Fibroblast of skin of left quadriceps (primary cell): ENCODE measurements at places on chromosomes 16 and 17.

- no peak for DNase-seq
These were observed 11.3 kb downstream of the TAF1C start for GRCh38 chr16:84175350-84176081.

GRCh38 chr17:57405491-57406072, 149.3 kb downstream of the MSI2 start:
- DNase-seq, result no peak

DNA sequence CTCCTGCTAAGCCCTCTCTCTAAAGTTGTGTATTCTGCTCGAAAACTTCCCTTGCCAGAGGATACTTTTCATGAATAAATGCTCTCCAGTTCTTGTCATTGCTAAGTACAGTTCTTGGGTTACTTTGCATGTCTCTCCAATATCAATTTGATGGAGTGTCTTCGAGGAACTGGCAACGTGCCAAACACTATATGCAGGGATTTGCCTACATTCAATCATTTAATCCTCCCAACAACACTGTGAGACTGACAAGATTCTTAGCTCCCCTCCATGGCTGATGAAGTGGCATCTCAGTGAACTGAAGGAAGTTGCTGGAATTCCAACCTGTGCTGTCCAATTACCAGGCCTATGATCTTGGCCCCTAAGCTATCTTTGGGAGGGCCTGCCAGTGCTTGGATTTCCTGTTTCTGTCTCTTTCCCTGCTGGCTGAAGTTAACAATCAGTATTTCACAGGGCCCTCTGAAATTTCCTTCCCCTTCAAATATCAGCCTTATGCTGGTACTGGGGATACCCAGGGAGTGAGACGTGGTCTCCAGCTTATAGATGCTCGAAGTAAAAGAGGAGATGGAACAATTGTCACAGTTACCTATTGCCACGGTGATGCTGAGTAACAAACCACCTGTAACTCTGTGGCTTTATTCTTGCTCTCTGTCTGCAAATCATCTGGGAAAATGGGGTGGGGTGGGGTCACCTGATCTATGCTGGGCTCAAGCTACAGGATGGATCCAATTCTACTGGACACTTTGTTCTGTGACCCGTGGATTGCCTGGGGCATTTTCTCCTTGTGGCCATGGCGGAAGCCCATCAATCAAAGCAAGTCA, 19.4 kb upstream of the CRISPLD2 start:
- DNase-seq, result no peak

- DNase-seq, result no peak
These were observed 190.6 kb upstream of the TBX2 start for GRCh38 chr17:61209106-61209439.

- no peak for DNase-seq
These were observed 9.3 kb downstream of the CCDC102A start for GRCh38 chr16:57527027-57527426.

DNA sequence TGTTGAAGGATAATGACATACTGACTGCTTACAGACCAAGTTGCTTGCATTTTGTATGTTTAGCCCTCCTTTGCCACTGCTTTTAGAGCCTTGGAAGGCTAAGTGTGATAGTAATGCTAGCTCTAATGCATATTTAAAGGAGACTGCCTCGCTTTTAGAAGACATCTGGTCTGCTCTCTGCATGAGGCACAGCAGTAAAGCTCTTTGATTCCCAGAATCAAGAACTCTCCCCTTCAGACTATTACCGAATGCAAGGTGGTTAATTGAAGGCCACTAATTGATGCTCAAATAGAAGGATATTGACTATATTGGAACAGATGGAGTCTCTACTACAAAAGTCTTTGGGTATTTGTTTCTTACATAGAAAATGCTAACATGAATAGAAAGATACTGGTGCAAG, 19.1 kb downstream of the CAPNS2 start:
- no peak for DNase-seq

DNA sequence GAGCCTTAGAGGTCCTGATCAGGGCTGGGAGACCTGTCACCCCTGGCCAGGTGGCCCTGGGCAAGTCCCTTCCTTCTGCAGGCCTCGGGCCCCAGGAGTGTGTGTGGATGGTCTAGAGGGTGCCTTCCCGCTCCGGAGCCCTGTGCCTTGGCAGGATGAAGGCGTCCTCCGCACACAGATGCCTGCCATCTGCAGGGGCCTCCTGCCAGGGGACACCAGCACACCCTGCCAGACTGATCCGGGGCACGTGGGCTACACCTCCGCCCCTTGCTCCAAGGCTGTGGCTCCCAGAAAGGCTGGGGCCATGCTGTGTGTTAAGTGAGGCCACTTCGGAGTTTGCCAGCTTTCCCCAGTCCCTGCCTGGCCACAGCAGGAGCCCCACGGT, 30.7 kb downstream of the NPTX1 start:
- no peak for DNase-seq

GRCh38 chr17:49861150-49861884, 13.4 kb upstream of the TAC4 start:
- no peak for DNase-seq

- no peak for DNase-seq
These were observed 73.9 kb upstream of the ASIC2 start for GRCh38 chr17:33366960-33367359.

GRCh38 chr17:63071797-63072196, 105.8 kb downstream of the TANC2 start:
- no peak for DNase-seq

DNA sequence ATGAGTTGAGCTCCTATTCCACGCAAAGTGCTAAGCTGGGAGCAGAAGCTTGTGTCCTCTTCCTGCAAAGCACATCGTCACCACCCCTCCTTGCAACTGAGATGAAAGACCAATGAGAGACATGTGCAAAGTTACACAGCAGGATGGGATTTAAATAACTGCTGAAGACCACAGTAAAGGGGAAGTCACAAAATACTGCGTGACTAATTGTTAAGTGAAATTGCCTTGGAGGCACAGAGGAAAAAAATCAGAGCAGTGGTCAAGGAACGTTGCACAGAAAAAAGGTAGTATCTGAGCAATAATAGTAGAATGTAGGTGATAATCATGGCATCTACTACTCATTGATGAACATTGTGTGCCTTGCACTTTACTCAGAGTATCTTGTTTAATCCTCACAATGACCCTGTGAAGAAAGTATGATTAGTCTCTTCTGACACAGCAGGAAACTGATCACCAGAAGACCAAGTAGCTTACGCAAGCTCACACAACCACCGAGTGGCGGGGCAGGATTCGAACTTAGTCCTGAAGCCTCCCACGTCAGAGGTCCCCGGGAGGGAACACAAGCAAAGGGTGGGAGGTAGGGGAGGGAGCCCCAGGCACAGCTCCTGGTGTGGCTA, 15.4 kb upstream of the MYO18A start:
- DNase-seq, result no peak

- DNase-seq, result no peak
These were observed 10.9 kb downstream of the CACNB1 start for GRCh38 chr17:39186481-39187002.

DNA sequence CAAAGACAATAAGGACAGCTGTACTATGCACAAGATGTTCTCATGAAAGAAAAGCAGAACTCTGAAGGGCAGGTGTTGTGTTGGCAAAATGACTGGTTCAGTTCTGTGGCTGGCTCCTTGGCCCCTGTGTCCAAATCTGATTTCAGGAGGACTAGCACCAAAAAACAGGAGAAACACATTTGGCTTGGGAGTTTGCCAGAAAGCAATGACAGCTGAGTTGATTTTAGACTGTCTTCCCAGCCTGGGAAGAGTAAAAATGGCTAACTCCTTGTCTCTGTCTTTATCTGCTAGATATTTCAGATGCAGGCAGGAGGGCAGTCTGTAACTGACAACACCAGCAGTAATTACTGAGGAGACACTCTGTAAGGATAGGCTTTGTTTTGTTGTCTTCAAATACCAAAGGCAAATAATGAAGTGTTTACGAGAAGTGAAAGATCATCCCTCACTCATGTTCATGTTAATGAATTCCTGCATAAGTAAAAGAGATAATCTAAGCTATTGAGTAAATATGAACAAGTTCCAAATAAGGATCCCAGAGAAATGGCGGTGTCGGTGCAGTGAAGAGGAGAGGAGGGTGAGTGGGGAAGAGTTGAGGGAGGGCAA, 989.0 kb downstream of the CDH11 start:
- no peak for DNase-seq

GRCh38 chr16:23385441-23385840, 67.5 kb downstream of the COG7 start:
- no peak for DNase-seq

DNA sequence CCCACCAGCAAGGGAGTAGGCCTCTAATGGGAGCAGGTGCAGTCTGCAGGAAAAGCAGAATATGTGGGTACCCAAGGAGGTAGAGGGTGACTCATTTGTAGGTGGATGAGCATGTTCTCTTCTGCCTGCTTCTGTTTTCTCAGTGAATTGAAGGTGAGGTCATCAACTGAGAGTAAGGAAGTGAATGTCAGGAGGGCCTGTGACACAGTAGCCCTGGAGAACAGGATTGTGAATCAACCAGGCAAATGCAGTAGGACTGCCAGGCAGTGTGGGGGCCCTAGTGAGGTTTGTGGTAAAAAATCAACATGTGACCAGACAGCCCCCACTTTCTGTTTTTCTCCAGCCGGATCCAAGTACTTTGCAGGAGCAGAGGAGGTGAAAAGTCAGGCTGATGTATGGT, 150.5 kb upstream of the SOX9 start:
- DNase-seq, result no peak

DNA sequence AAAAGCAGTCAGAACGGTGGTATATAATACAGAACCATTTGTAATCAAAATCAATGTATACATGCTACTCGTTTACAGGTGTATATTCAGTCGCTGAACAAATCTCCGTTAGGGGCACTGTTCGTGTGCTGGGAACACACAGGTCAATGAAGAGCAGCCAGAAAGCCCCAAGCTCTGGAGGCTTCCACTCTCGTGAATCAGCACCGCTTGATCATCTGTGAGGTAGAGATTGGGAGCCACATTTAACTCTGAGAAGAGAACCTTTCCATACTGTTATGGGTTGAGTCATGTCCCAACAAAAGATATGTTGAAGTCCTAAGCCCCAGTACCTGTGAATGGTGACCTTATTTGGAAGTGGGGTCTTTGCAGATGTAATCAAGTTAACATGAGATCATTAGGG, 5.4 kb upstream of the CYTH1 start:
- DNase-seq, result no peak

DNA sequence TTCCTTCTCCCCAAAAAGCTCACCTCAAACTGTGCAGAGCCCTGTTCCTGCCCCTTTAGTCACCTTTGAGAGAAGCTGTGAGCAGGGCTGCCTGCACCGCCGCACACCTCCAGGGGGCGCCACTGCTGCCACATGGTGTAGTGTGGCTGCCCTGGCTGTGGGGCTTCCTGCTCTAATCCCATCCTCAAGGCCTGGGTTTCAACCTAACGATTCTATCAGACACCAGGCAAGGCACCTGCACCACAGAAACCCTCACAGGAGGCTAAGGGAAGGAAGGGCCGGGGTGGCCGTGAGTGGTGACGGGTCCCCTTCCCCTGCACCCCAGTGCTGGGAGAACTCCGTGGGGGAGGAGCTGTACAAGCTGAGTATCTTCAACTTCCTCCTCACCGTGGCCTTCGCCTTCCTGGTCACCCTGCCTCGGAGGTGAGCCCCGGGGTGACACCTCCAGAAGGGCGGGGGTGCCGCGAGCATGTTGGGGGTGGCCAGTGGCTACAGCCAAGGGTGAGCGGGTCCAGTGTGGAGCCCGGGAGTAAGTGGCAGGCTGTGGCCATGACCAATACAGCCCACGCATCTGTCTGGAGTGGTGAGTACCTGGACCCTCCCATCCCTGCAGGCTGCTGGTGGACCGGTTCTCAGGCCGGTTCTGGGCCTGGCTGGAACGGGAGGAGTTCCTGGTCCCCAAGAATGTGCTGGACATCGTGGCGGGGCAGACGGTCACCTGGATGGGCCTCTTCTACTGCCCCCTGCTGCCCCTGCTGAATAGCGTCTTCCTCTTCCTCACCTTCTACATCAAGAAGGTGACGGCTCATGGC, 7.0 kb downstream of the TMC8 start:
- DNase-seq, result no peak

GRCh38 chr17:18258356-18259038, at the start of gene FLII:
FLII (minus strand) TSS chr17:18258738; CDS start chr17:18258690, 48 bp downstream.
- no peak for DNase-seq

GRCh38 chr16:73317321-73317857, 269.5 kb upstream of the ZFHX3 start:
- no peak for DNase-seq

DNA sequence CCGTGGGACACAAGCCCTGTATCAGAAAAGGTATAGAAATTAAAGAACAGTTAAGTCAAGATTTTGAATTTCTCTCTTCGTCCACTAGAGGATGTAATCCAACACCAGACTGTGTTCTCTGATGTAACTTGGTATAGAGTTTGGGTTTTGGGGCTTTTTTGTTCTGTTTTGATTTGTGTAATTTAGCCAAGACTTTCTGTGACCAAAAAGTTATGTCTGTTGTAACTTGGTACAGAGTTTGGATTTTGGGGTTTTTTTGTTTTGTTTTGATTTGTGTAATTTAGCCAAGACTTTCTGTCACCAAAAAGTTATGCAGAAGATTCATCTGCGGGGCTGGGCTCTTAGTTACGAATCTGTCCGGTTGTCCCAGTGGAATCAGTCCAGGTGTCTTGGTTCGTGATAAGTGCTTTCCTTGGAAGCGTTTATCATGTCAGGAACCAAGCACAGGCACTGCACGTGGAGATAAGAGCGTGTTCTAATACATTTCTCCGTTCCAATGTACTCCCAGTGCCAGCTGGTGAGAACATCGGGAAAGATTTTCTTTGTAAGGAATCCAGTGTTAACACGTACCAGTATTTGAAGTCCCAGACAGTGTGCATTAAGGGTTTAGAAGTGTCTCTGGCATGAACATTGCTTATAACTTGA, 44.1 kb upstream of the SEC14L1 start:
- DNase-seq, result no peak

GRCh38 chr17:58084317-58084981, 1.2 kb downstream of the DYNLL2 start:
- no peak for DNase-seq

- DNase-seq, result no peak
These were observed 59.3 kb downstream of the TMEM235 start for GRCh38 chr17:78290721-78291120.

DNA sequence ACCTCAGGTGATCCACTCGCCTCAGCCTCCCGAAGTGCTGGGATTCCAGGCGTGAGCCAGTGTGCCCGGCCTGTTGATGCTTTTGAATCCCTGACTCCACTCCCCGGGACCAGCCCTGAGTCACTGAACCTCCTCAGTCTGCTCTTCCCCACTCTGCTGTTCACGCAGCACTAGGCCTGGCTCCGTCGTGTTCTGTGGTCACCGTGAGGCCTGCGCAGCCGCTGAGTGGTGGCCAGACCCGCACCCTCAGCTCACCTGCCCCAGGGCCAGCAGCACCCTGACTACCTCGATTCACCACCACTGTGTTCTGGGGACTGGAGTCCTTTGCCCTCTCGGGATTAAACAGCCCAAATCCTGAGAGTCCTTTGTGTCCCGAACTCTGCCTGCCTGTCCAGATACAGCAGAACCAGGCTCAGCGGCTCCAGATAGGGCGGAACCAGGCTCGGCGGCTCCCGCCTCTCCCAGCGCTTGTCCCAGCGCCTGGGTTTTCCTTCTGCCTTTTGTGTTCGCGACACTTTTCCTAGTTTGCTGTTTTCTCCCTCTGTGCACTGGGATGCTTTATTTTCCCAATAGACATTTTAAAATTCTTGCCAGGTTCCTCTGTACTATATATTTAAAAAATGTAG, 58.6 kb upstream of the ENDOV start:
- DNase-seq, result no peak
